ENCODE measurements at places on chromosomes 7 and 10.
A peak's percentile ranks its signal among the peaks of the same experiment; 100 is the strongest.

GRCh38 chr10:83127942-83128575 is 1011.2 kb upstream of the GHITM start:
- peak; percentile 38 for DNase-seq

DNA sequence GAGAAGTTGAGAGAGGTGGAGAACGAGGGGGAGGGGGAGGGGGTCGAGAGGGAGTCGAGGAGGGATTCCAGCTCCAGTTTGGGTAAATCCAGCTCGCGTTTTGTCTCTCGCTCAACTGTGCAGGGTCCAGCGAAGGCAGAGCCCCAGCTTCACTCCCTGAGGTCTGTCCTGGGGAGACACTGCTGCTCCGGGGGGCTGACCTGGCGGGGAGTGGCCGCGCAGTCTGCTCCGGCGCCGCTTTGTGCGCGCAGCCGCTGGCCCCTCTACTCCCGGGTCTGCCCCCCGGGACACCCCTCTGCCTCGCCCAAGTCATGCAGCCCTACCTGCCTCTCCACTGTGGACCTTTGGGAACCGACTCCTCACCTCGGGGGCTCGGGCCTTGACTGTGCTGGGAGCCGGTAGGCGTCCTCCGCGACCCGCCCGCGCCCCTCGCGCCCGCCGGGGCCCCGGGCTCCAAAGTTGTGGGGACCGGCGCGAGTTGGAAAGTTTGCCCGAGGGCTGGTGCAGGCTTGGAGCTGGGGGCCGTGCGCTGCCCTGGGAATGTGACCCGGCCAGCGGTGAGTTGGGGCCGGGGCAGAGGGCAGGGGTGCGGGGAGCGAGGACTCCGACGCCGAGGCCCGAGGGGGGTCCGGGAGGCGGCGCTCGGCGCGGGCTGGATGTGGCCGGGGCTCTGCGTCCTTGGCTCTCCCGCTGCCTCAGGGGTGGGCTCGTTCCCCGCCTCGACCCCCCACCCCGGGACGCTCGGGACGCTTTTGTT is at the start of gene TET1:
TSS of gene TET1 (plus strand) at position 152 of the 757 bp plus-strand sequence. CDS start 12,002 bp downstream, outside the sequence.
- DNase-seq, result peak; percentile 79

GRCh38 chr7:6221340-6222319 is 50.8 kb downstream of the CYTH3 start:
- no peak for DNase-seq

DNA sequence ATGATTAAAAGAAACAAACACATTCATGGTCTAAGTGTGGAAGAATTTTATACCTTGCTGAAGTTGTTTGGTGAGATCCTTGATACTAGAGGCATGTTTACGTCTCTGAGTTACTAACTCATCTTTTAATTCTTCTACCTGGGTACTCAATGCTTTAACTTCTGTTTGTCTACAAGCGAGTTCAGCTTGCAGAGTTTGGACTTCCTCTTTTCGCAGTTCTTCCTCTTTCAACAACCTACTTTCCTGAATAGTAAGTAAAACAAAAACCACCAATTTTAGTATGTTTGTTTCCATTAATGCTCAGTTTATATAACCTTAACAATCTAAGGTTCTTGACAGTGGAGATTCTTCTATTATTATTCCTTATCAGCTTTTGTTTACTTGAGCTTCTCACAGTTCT is 42.9 kb downstream of the CCDC186 start:
- DNase-seq, result no peak

DNA sequence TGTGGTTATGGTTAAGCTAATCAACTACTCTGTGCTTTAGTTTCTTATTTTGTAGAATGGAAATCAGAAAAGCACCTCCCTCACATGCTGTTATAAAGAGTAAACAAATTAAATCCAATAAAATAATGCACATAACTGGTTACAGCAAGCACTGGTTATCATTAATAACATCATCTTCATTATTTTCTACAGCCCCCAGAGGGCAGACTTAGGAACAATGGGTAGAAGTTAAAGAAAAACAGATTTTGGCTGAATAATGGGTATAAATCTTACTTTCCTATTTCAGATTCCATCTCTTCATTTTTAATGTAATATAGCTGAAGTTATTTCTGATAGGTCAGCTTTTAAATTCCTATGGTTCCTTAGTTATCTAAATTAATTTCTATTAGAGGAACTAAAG is 126.5 kb downstream of the DOCK4 start:
- peak; percentile 34 for DNase-seq

DNA sequence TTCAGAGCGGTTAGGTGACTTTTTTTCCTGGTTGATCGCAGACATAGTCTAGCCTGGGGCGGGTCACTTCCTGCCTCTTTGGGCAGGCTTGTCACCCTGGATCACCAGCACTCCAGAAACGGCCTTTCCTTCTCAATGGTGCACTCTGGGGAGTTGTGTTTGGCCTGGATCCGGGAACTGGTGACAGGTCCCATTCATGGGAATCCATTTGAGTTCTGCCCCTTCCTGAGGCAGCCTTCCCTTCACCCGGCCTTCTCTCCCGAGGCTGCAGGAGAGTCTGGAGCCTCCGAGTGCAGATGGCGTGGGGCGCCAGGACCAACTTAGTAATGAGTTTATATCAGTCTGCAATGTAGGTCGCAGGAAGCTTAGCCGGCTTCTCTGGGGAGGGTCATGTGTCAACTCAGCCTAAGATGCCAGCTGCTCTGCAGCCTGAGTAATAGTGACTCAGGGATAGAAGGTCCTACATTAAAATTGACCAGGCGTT is 54.2 kb downstream of the TACR2 start:
- peak; percentile 48 for DNase-seq

GRCh38 chr10:36716291-36716690 is 409.1 kb upstream of the ANKRD30A start:
- DNase-seq, result no peak

DNA sequence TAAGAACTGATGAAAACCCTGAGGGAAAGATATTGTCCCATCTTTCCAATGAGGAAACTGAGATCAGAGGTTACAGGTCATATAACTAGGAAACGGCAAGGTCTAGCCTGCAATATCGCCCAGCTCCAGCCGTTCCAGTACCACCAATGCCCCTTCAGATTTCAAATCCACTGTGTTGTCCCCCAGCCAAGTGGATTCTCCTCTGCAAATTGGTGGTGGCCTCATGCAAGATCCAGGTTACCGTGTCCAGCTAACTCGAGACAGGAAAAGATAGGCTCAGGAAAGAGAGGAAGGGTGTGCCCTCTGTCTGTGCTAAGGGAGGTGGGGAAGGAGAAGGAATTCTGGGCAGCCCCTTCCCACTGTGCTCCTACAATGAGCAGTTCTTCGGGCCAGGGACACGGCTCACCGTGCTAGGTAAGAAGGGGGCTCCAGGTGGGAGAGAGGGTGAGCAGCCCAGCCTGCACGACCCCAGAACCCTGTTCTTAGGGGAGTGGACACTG is 25.3 kb downstream of the PRSS2 start:
- no peak for DNase-seq

GRCh38 chr10:119762805-119763798 is 37.3 kb downstream of the INPP5F start:
- DNase-seq, result peak; percentile 29

- DNase-seq, result peak; percentile 25
Observed at GRCh38 chr7:42156291-42156865, 80.6 kb downstream of the GLI3 start.

DNA sequence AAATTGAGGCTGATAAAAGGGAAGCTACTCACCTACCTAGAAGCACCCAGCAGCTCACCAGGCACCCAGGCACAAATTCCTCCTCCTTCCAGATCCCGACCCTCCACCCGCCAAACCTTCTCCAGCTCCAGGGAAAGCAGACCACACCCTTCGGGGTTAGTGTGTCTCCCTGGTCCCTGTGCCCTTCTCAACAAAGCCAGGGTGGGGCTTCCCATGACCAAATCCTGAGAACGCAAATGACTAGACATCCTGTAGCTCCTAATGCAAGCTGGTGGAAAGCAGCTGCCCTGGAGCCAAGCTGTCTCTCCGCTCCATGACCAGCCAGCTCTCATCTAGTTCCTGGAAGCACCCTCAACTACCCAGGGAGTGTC is 4.4 kb downstream of the TBX20 start:
- DNase-seq, result no peak
